Stimulated activated CD8-positive, alpha-beta memory T cell treated with anti-CD3 and anti-CD28 coated beads, Interleukin-4, amount 100 ng/mL, for 1 hour (primary cell): ENCODE measurements at places on chromosomes 6 and 20.

GRCh38 chr6:121442576-121442975, 7.1 kb downstream of the GJA1 start:
- DNase-seq, result no peak

- DNase-seq, result no peak
Measured at GRCh38 chr20:49766979-49767521, 45.6 kb upstream of the SLC9A8 start.

GRCh38 chr20:63955281-63955826, 862 bp downstream of the UCKL1 start:
- no peak for DNase-seq

DNA sequence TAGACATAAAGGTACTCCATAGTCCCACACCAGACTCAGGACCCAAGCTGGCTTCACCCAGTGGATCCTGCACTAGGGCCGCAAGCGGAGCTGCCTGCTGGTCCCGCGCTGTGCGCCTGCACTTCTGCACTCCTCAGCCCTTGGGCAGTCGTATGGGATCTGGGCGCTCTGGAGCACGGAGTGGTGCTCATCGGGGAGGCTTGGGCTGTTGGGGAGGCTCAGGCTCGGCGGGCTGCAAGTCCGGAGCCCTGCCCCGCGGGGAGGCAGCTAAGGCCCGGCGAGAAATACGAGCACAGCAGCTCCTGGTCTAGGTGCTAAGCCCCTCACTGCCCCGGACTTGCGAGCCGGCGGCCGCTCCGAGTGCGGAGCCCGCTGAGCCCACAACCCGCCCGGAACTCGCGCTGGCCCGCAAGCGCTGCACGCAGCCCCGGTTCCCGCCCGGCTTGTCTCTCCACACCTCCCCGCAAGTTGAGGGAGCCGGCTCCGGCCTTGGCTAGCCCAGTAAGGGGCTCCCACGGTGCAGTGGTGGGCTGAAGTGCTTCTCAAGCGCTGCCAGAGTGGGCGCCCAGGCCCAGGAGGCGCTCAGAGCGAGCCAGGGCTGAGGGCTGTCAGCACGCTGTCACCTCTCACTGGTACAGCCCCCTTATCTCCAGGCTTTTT, 33.4 kb upstream of the GCNT2 start:
- no peak for DNase-seq

- no peak for DNase-seq
Measured at GRCh38 chr6:139452148-139452876, 77.9 kb upstream of the CITED2 start.

GRCh38 chr20:17557675-17558006, 12.2 kb upstream of the DSTN start:
- DNase-seq, result no peak

DNA sequence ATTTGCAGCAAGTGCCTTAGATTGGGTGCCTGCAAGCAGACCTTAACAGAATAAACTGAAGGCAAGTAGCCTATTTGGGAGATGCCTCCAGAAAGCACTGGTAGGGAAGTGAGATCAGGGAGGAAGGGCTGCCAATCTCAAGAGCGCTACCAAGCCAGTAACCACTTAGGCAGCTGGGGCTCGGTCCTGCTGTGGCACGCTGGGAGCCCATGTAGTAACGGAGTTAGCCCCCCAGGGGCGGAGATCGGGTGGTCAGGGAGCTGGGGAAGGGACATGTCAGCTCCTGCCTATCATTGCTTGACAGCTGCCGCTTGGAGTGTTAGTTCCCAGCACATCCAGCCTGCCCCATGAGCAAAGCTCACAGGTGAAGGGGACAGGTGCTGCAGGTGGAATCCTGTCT, 127.0 kb downstream of the CEBPB start:
- DNase-seq, result no peak

DNA sequence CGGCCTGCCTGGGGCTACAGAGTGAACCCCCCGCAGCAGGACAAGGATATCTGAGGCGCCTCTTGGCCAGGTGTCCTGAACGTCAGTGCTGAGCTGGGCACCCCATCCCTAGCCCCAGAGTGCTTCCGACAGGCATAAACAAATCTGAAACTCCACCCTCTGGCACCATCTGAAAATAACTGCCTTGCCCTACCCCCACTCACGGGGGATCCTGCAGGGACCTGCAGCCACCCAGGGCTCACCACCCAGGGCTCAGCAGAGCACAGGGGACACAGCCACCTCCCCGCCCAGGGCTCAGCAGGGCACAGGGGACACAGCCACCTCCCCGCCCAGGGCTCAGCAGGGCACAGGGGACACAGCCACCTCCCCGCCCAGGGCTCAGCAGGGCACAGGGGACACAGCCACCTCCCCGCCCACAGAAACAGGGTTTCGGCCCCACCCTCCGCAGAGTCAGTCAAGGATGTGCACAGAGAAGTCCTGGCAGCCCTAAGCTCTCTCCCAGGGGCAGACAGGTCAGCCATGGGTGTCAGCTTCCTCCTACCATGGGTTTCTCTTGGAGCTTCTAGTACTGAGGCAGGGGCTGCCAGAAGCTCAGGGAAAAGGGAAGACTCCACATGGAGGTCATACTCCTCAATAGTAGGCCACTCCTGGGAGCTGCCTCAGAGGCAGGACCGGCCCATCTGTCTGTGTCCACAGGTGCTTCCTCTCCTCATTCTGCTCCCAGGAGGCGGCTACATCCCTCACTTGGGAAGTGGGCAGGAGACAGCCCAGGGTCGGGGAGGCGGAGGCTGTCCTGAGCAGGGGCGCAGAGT, 4.6 kb downstream of the UCKL1 start:
- no peak for DNase-seq

DNA sequence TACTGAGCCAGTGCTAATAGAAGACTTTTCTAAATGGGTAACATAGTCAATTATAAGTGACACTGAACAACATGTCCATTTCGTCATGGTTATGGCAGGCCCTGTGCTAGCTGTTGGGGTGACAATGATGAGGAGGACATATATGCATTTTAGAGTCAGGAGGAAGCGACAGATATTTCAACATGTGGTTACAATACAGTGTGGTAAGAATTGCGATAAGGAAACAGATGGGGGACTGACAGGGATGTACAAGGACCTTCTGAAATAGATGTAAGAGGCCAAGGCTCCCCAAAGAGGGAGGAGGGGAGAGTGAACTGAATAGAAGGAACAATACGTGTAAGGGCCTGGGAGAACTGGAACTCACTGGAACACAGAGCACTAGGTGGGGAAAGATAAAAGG, 11.7 kb downstream of the MMP24 start:
- DNase-seq, result no peak

- no peak for DNase-seq
Measured at GRCh38 chr6:143679041-143679440, 1.3 kb downstream of the PHACTR2 start.

- no peak for DNase-seq
Measured at GRCh38 chr20:62155428-62156253, 12.1 kb downstream of the SS18L1 start.

GRCh38 chr6:106122938-106123656, 37.0 kb downstream of the PRDM1 start:
- DNase-seq, result no peak

GRCh38 chr6:100612094-100612493, 147.4 kb upstream of the SIM1 start:
- DNase-seq, result no peak

DNA sequence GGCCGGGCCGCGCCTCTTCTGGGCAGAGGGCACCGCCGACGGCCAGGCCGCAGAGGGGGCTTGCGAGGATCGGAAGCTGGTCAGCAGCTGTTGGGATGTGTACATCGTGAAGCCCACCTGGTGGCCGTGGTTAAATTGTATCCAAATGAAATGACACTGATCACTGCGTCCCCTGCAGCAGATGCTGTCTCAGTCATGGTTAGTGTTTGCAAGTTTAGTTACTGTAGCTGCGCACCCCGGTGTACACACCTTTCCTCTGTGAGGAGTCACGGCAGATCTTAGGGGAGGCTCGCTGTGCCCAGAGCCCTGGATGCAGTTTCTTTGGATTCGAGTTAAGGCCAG, 653 bp downstream of the NAA20 start:
- DNase-seq, result no peak

GRCh38 chr20:19320005-19320404, 107.6 kb downstream of the SLC24A3 start:
- no peak for DNase-seq

DNA sequence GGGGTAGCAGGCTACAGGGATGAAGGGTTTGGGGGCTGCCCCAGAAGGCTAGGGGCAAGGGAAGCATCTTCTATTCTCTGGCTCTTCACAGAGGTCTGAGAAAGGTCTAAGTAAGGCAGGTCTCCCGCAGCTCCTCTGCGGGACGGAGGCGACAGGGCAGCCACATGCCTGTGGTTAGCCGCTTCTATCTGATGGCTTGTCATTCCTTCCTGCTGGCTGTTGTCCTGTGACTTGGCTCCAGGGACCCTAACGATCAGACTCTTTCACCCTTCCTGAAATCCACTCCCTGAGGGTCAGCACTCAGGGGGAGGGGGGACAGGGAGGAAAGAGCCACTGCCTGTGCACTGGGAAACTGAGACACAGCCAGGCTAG, 673 bp downstream of the CST7 start:
- DNase-seq, result no peak

DNA sequence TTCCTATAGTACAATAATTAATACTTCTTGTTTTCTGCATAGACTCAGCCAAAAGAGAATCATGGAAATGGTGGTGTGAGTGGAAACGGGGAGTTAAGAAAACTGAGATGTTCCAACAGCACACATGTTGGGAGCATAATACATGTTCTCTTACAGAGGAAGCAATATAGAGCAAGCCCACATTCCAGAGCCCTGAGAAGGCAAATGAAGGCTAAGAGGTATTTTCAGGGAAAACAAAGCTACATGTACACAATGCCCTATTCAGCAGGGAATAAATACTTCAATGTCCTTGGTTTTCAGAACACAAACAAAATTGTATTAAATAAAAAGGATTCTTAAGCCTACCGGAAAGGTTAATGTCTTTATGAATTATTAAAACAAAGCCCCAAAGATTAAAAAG, 35.1 kb upstream of the SMIM8 start:
- no peak for DNase-seq

DNA sequence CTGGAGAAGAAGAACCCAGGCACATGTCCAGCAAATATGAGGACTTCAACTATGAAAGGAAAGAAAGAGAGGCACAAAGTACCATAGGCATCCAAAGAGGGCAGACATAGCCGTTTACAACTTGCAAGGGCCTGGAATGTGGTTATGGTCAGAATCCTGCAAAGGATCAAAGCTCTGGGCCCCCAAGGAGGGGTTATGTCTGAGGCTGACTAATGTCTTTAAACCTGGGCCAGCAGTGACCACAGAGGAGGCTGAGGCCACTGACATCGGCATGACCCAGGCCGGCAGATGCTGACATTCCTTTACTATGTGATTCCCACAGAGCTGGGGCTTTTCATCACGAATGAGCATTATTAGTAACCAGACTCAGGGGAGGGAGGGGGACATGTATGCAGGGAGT, 861.1 kb downstream of the DHX35 start:
- DNase-seq, result no peak

GRCh38 chr6:56725254-56725653, 82.6 kb upstream of the DST start:
- no peak for DNase-seq

GRCh38 chr6:140201787-140202458, 827.5 kb upstream of the CITED2 start:
- no peak for DNase-seq

- no peak for DNase-seq
Measured at GRCh38 chr20:38260378-38261053, at the start of gene KIAA1755. Gene KIAA1755 (minus strand): TSS chr20:38260735. CDS start chr20:38260500, 235 bp downstream.

DNA sequence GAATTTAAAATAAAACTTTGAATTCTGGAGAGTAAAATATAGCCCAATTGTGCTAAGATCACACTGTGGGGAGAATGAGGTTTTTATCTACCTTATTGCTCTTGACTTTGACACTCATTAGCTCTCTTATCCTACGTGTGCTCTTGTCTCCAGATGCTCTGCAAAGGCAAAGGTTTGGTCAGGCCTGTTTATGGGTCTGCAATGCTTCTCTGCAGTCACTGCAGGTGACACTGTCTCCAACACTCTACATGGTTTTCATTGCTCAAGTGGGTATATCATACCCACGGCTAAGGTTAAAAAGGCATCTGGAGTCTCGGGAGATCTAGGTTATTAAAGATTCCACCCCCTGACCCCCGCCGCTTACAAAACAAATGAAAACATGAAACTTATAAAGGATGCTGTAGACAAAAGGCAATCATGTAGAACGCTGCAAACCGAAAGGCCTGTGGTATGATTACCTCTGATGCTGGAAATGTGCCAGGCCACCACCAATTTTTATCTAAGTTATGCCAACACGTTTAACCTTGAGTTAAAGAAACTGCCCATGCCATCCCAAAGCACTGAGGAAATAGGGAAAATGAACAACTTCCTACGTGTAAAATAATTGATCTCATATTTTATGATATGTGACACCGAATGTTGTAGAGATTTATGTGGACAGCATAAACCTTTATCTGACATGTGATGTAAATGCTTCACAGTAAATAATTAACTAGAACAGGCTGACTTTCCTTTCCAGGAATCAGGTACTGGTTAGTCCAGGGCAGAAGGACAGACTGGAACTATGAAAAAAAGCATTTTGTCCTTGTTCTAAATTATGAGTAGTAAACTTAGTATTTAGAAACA, 238.2 kb upstream of the NOX3 start:
- no peak for DNase-seq

DNA sequence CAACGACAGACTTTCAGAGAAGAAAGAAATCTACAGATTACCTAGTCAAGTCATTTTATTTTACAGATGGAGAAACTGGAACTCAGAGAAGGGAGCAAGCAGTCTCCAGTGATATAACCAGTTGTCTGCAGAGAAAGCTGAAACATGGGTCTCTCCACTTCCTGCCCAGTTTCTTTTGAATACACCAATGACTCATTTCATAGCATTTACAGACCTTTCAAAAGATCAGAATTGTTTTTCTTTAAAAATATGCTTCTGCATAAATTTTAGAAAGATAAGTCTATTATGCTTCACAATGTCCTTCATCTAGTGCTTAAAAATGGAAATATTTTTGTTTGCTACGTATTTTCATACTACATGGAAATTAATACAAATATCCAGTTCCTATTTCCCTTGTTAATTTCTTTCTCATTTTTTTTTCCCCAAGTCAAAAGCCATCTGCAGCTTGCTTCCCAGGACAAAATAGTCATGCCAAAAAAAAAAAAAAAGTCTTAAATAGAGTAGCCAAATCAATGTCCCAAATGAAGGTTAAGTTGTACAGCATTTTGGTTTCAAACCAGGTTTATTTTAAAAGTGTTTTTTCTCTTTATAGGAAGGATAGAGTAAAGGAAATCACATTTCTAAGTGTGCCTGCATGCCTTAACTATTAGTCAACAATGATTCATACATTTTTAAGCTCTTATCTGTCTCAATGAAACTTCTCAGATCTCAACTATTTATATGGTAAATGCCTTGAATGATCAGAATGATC, 36.9 kb downstream of the ARHGAP18 start:
- DNase-seq, result no peak

DNA sequence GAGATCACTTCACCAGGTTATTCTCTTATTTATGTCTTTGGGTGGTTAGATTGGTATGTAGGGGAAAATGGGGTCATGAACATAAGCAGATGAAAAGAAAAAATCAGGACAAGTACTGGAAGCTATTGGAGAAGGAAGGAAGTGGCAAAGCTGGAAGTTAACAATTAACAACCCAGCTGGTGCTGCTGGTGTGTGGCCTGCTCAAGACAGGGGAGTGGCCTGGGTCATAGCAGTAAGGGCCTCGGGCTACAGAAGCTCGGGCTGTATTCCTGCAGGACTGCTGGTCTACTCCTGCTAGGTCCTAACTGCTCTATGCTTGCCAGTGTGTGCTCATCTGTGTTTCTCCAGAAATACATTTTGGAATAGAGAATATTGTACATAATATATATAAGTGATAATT, 19.6 kb downstream of the MYLIP start:
- DNase-seq, result no peak
